ENCODE measurements at places on chromosomes 1 and 21.
A peak's percentile ranks its signal among the peaks of the same experiment; 100 is the strongest.

DNA sequence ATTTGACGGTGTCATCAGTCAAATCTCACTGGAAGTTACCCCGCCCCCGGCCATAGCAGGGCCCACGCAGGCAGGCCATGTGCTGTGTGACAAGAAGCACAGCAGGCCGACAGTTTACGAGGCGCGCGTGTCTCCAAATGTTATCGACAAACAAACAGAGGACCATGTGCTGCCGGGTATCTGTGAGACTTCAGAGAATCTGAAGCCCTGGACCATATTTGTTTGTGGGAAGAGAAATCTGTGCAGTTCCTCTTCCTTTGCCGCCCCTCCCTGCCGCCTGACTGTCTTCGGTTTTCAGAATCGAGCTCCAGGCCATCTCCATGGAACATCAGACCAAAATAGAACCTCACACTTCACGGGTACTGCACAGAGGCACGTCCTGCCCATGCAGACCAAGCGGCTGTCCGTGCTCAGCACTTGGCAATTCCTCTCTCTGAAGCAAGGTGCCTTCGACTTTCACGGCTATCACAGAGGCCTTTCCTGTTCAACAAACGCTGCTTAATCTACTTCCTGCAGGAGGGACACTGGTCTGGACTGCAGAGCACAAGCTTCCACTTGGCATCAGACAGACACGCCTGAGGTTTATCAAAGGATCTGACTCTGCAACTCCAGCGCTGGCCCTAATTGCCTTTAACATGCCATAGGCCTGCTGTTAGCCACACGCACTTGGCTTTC lies 135.7 kb upstream of the KRTAP19-8 start:
- peak; percentile 21 for DNase-seq

DNA sequence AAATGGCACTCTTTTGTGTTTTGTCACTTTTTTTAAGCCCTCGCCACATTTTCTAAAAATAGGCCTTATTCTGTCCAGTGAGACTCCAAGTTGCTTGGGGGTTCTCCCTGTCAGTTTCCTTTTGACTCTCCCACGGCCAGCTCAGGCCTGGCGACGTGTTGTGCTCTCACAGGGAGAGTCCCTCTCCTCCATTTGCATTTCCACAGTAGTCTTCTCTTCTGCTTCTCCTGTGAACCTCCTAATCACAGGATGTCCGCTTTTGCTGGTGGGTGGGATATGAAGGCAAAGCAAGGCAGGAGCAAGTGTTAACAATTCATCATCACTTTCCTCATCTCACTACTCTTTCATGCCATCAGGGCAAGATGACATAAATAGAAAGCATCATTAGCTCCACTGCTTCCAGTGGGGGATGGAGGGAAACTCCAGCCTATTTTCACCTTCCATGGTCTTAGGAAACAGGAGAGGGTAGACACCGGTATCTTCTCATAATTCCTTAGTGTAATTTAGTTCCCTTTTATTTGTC lies 99.8 kb downstream of the INTS7 start:
- DNase-seq, result no peak

GRCh38 chr1:1779691-1780597 lies 1.7 kb upstream of the NADK start:
- peak; percentile 81 for DNase-seq

- DNase-seq, result no peak
Observed at GRCh38 chr21:19120591-19120990, 717.0 kb upstream of the TMPRSS15 start.

DNA sequence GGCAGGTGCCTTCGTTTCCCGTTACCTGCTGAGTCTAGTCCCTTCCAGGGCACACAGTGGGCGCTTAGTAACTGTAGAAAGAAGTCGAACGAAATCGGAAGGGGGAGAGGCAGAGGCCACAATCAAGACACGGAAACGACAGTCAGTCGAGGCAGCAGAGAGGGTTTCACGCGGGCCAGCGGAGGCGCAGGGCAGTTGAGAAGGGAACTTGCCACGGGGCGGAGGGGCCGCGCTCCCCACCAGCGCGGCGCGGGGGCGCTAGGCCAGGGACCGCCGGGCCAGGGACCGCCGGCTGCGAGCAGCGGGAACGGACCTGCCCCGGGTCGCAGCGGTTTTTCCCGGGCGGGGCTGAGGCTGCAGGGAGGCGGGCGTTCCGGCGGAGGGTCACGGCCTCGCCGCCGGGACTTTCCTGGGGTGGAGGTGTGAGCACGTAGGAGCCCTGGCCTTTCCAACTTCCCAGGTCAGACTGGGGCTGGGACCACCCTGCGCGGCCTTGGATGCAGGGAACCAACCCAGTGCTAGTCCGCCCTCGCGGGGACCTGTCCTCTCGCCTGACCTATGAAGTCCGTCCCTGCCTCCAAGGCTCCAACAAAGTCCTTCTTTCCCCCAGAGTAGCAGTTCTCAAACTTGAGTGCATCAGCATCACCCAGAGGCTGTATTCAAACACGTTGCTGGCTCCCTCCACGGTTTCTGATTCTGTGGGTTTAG lies 150.1 kb upstream of the FGGY start:
- no peak for DNase-seq

GRCh38 chr1:181122222-181122621 lies 33.7 kb downstream of the IER5 start:
- DNase-seq, result no peak
